ENCODE measurements at places on chromosomes 7 and 10.

DNA sequence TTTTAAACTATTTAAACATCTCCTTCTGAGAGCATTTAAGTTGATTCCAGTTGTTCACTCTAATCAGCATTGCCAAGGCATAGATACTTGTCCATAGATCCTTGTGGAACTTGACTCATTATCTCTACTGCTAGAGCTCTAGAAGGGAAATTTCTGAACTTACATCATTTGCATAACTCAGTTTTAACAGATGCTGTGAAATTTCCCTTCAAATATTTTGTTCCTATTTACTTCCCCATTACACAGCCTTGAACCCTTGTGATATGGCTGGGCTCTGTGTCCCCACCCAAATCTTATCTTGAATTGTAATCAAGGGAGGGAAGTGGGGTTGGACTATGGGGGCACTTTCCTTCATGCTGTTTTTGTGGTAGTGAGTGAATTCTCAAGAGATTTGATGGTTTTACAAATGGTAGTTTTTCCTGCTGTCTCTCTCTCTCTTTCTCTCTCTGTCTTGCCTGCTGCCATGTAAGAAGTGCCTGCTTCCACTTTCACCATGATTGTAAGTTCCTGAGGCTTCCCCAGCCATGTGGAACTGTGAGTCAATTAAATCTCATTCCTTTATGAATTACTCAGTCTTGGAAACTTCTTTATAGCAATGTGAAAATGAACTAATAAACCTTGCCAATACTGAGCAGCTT lies 25.4 kb downstream of the INSIG1 start:
- DNase-seq: no peak

- DNase-seq: no peak
Measured at GRCh38 chr7:132406039-132406438, 170.2 kb downstream of the PLXNA4 start.

GRCh38 chr7:149728491-149729375 lies 44.7 kb downstream of the ZNF467 start:
- DNase-seq: no peak

DNA sequence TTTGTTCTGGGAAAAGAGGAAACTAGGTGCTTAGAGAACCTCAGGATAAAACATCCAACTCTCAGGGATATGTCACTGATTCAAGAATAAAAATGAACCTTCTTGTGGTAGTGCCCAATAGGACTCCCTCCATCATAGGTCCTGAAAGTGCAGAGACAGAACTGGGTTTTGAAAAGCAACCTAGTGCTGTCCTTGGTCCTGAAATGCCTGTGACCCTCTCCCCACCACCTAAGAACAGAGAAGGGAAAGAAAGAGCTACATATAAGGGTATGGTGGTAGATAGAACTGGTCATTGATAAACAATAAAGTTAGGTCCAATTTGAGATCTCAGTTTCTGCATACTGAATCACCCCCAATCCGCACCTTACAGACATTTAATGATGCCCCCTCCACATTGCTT lies 953.3 kb downstream of the XPNPEP1 start:
- DNase-seq: no peak

GRCh38 chr10:29630205-29631048 lies 4.3 kb downstream of the SVIL start:
- no peak for DNase-seq

DNA sequence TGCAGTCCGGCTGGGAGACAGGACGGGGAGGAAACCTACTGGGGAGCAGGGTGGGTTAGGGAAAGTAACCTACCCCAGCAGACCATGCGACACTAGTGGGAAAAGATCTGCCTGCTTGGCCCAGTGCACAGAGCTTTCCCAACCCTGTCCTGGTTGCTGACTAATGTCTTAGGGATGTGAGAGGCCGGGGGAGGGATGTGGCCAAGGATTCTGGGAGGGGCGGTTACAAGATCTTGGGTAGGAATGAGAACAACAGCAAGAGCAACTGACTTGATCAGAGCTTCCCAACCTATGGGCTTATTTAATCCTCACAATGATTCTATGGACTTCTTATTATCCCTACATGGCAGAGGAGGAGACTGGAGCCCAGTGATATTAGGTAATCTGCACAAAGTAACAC lies 24.0 kb upstream of the EIF5AL1 start:
- DNase-seq: no peak

- DNase-seq: no peak
Measured at GRCh38 chr10:105188737-105189462, 547.8 kb downstream of the SORCS3 start.

GRCh38 chr7:29988424-29989256 lies 961 bp downstream of the SCRN1 start:
- peak; percentile 10 for DNase-seq

GRCh38 chr7:22577470-22578001 lies 77.5 kb upstream of the STEAP1B start:
- no peak for DNase-seq

- no peak for DNase-seq
Measured at GRCh38 chr10:111598433-111599059, 521.7 kb downstream of the ADRA2A start.

- no peak for DNase-seq
Measured at GRCh38 chr10:13911821-13912520, 325.2 kb downstream of the PRPF18 start.

- DNase-seq: peak; percentile 6
Measured at GRCh38 chr10:60964257-60965235, 20.6 kb upstream of the RHOBTB1 start.

- no peak for DNase-seq
Measured at GRCh38 chr10:29163746-29164145, 125.1 kb upstream of the LYZL1 start.

DNA sequence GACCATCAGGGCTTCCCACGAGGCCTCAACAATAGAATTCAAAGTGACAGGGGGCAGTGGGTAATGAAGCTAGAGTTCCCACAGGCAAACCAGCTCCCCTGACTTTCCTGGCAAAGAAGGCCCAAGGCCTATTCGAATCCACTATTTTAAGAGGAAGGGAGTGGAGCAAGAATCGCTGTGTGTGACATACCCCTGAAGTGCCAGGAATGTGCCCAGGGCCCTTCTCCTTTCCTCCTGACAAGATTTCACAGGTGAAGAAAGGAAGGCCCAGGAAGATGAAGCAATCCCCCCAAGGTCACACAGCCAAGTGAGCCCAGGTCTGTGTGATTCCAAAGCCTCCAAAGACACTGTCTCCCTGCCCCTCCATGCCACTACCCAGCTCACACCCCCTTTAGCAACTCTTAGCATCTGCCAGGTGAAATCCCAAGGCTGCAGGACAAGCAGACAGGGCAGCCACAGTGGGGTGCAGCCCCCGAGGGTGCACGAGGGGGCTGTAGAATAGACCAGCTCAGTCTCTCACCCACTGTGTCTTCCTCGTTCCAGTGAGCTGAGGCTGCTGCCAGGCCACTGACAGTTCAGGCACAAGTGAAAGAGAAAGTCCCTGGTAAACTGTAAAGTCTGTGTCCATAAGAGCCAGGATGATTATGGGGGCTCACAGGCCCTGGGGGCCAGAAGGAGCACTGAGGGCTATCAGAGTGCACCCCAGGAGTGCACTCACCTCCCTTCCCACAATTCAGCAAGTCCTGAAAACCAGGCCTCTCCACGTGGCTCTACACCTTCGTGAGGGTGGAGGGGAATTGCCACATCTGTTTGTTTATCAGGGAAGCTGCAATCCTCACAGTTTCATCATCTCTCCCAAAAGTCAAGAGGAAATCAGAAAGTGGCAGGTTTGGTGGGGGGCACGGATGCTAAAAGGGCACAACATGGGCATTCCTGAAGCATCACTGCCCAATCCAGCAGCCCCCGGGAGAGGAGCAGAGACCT lies 70.8 kb upstream of the ZMIZ1 start:
- no peak for DNase-seq

DNA sequence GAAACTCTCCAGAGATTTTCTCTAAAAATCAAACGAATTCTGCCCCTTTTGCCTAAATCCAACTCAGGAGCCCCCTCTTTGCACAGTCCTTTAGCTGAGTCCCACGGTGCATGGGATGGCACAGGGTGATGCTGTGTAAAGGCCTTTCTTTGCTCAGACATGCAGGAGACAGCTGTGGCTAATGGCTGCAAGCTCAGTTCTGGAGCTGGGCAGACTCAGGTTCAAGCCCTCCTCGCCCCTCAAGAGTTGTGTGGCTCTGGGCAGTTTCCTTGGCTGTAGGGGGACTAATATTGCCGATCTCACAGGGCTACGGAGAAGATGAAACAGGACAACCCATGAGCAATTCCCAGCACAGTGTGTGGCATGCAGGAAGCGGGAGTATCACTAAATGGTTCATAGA lies 42.6 kb downstream of the CLEC2L start:
- no peak for DNase-seq

GRCh38 chr10:49381111-49381900 lies 14.6 kb downstream of the DRGX start:
- no peak for DNase-seq

DNA sequence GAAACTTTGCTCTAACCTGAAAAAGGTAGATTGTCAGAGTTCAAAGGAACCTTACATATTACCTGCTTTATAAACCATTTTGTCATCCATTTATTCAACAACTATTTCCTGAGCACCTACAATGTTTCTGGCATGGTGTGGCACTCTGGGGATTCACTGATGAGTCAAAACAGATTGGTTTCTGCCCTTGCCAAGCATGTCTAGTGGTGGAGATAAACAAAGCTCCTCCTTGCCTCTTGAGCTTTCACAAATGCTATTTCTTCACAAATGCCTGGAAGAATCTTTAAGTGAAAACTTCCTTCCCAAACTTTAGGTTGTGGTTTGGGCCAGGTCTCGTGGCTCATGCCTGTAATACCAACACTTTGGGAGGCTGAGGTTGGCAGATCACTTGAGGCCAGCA lies 85.1 kb upstream of the RELN start:
- no peak for DNase-seq

- DNase-seq: no peak
Measured at GRCh38 chr7:22628112-22628511, 98.9 kb upstream of the IL6 start.

- DNase-seq: peak; percentile 58
Measured at GRCh38 chr7:151875942-151876898, 695 bp downstream of the PRKAG2 start.

DNA sequence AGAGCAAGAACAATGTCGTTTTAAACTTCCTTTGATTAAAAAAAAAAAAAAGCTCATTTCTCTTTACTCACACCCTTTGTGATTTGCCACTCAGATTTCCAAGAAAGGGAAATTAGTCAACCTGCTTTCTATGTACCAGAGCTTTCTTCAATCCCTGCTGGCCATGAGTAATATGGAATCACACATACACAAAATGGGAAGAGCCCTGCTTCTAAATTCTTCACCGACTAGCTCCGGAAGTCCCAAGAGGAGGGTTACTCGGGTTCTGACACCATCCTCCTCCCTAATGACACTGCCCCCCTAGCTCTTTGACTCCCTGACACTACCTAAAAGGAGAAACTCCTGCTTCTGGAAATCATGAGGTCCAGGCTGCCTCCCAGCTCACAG lies 81.8 kb upstream of the SFMBT2 start:
- no peak for DNase-seq

- no peak for DNase-seq
Measured at GRCh38 chr10:105473170-105473569, 832.1 kb downstream of the SORCS3 start.

DNA sequence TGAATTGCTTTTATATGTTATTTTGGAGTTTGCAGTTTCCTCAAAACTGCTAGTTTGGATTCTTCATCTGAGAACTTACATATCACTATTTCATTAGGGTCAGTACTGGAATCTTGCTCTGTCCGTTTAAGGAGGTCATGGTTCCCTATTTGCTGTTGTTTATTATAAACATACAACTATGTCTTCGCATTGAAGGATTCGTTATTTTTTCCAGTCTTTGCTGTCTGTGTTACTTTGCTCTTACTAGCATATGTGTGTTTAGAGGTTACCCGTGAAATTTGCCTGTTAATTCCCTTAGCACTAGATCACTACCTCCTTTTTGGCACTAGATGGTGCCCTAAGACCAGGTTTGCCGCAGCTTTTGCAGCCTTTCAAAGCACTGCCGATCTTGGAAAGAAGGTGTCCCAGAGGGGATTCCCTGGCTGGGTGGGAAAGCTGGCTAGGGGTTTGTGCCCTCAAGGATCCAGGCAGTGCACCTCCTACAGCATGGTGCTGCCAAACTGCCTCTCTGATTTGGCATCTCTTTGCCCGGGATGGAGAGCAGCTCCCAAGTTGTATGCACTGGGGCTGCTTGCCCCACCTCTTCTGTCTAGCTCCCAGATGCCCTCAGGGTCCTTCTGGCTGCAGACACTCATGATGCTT lies 103.1 kb upstream of the APBB1IP start:
- peak; percentile 36 for DNase-seq

- DNase-seq: no peak
Measured at GRCh38 chr10:12471135-12471534, 121.8 kb downstream of the CAMK1D start.

DNA sequence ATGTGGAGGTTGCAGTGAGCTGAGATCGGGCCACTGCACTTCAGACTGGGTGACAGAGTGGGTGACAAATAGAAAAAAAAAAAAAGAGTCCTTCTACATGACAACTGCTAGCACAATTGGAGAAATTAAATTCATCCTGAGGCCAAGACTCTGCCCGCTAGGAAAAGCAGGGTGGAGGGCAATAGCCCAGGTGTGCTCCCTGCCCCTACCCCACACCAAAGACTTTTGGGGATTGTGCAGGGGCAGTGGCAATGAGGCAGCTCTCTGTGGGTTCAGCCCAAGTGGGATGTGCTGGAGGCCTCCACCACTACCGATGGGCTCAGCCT lies 61.3 kb downstream of the TMEM209 start:
- no peak for DNase-seq

DNA sequence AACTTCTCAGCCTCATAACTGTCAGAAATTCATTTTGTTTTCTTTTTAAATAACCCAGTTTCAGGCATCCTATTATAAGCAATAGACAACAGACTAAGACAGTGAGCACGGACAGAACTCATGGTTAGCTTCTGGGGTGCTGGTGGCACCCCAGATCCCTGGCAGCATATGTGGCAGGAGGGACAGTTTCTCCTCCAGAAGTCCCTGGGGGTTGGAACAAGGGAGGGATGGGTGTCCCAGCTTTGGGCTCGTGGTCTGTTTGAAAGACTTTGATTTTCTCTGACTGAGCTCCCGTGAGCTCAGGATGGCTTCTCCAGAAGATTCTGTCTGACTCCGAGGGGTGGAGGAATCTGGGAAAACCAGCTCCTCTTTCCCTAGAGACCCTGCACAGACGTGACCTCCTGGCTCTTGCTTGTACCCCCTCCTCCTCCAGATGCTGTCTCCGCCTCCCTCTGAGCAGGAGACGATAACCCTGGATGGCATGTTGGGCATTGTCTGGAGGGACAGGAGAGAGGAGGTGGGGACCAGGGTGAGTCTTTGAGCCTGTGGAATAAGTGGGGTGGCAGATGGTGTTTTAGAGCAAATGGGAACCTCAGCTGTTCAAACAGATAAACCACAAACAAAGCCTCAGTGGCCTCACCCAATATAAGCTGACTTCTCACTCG lies 421.1 kb downstream of the GLRX3 start:
- no peak for DNase-seq

GRCh38 chr7:128894101-128894440 lies 16.4 kb downstream of the KCP start:
- no peak for DNase-seq

- peak; percentile 29 for DNase-seq
Measured at GRCh38 chr7:101814081-101814990, 3.1 kb upstream of the CUX1 start.

- DNase-seq: no peak
Measured at GRCh38 chr7:100721505-100721812, 1.2 kb downstream of the EPO start.

- no peak for DNase-seq
Measured at GRCh38 chr10:88508796-88509195, 74.3 kb downstream of the RNLS start.

- no peak for DNase-seq
Measured at GRCh38 chr7:91299952-91300775, 35.9 kb downstream of the FZD1 start.

- DNase-seq: no peak
Measured at GRCh38 chr7:69674701-69675182, 76.5 kb downstream of the AUTS2 start.

GRCh38 chr7:104643587-104644217 lies 315.3 kb downstream of the LHFPL3 start:
- no peak for DNase-seq

Measured in stimulated activated CD8-positive, alpha-beta memory T cell treated with anti-CD3 and anti-CD28 coated beads, Interleukin-4, amount 100 ng/mL, for 24 hours (primary cell).